Umbilical cord (tissue), 2 donors: ENCODE measurements at places on chromosomes 3 and 15.

- peak; percentile 31 for DNase-seq
Observed at GRCh38 chr3:30521156-30521715, 85.2 kb upstream of the TGFBR2 start.

GRCh38 chr3:13213911-13214846 lies 140.9 kb upstream of the IQSEC1 start:
- no peak for DNase-seq

DNA sequence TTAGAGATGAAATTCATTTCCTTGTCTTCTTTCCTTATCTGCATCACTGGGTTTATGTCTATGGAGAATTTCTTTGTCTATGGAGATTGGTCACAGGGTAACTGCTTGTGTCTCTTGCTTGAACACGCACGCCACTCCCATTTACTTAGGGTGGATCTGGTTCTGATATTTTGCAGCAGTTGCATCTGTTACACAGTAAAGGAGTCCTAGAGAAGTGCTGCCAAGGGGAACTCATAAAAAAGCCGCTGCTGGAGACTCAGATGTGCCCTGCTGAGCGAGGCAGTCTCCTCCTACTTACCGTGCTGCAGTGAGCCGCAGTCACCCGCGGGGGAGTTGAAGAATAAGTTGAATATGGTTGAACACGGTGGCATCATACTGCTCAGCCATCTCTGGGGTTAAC lies 105.2 kb upstream of the KLHL25 start:
- peak; percentile 90 for DNase-seq

- DNase-seq = no peak
Observed at GRCh38 chr3:11950576-11950975, 53.6 kb upstream of the SYN2 start.

DNA sequence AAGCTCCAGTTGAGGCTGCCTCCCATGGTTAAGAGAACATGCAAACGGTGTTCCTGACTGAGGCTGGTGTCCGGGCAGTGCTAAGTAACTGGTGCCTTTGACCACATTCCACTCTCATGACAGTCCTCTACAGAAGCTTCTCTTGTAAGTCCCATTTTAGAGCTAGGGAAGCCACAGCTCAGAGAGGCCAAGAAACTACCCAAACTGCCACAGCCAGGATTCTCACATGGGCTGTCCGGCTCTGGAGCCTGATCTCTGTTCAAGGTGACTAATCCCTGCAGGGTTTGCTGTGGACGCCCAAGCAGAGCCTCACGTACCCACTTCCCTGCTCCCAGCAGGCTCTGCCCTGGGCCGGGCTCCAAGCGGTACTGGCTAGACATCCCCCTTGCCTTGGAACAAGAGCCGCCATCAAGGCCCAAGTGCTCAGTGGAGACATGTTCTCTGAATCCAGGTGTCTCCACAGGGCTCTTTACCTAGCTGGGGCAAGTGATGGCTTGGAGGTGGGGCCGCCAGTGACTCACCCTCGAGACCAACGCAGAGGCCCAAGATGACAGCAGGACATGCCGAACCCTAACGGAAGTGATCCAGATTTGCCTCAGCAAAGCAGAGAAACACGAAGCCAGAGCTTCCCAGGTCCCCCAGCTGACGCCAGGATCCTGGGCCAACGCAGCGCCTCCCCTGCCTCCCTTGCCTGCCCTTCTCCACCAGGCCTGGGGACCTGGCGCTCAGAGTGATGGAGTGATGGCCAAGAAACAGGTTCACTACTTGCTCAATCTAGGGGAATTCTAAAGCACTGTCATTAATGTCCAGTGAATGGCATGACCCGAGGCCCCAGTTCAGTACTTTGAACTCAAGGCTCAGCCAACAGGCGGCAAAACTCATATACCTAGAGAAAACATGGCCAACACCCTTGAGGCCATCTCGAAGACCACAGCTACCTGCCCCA lies 24.4 kb downstream of the KLHL25 start:
- no peak for DNase-seq

GRCh38 chr3:71245971-71246880 lies 337.3 kb downstream of the FOXP1 start:
- DNase-seq = peak; percentile 54

DNA sequence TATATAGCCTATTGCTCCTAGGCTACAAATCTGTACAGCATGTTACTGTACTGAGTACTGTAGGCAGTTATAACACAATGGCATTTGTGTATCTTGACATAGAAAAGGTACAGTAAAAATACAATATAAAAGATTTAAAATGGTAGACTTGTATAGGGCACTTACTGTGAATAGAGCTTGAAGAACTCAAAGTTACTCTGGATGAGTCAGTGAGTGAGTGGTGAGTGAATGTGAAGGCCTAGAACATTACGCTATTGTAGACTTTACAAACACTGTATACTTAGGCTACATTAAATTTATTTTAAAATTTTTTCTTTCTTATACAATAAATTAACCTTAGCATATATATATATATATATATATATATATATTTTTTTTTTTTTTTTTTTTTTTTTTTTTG lies 140.0 kb upstream of the UBE2E1 start:
- no peak for DNase-seq

- DNase-seq = no peak
Observed at GRCh38 chr15:53331328-53332190, 427.9 kb downstream of the WDR72 start.

GRCh38 chr3:197456261-197457091 lies 99.3 kb downstream of the BDH1 start:
- peak; percentile 91 for DNase-seq

DNA sequence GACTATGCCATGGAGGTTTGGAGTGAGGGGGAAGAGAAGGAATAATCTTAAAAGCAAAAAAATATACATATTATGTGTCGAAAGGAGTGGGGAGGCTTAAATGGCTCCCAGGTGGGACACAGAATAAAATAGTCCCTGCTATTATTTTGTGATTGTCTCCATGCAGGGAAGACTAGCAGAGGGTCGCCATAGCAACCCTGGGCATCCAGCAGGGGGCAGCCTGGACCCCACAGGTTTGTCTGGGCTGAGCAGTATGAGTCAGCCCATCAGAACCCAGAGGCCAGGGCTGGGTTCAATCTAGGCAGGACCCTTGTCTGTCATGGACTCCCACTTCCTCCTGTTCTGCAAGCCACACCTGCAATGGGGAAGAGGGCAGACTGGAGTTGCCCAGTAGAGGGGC lies 17.6 kb upstream of the LINGO1 start:
- DNase-seq = no peak

- DNase-seq = no peak
Observed at GRCh38 chr3:40605960-40606359, 81.2 kb downstream of the ZNF621 start.

GRCh38 chr15:75032395-75032794 lies 9.0 kb downstream of the PPCDC start:
- DNase-seq = no peak

GRCh38 chr15:46709460-46710083 lies 1007.7 kb upstream of the SEMA6D start:
- DNase-seq = peak; percentile 77

DNA sequence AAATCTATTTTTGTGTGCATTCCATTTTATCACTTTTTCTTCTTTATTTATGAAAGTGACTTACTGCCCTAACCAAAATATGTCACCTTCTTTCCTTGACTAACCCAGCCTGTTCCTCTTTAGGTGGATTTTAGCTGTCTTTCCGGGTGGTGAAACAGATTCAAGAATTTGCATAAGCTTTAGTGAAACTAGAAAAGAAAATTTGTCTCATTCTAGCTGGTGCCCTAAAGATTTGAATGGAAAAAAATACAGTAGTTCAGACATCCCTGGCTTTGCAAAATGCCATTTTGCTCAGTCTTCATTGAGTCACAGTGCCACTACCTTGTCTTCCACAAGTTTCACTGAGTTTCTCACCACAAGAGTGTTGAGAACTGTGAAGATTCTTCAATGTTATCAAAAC lies 28.2 kb upstream of the CCDC50 start:
- DNase-seq = no peak

GRCh38 chr15:89363133-89363532 lies 28.5 kb upstream of the POLG start:
- no peak for DNase-seq

DNA sequence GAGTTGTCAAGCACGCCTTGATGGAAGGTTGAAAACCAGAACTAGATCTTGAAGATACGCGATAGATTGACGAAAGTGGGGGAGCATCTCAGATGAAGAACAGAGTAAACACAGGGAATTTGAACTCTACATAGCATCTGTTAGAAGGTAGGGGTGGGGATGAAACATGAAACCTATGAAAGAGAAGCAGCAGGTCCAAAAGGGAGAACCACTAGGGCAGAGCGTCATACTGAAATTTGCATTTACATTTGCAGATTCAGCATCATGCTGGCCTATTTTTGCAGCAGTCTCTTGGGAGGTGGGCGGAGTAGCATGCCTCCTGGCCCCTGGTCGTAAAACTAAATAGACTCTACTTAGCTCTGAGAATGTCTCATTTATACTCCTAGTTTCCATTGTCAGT lies 46.1 kb upstream of the RASGRP1 start:
- DNase-seq = no peak

DNA sequence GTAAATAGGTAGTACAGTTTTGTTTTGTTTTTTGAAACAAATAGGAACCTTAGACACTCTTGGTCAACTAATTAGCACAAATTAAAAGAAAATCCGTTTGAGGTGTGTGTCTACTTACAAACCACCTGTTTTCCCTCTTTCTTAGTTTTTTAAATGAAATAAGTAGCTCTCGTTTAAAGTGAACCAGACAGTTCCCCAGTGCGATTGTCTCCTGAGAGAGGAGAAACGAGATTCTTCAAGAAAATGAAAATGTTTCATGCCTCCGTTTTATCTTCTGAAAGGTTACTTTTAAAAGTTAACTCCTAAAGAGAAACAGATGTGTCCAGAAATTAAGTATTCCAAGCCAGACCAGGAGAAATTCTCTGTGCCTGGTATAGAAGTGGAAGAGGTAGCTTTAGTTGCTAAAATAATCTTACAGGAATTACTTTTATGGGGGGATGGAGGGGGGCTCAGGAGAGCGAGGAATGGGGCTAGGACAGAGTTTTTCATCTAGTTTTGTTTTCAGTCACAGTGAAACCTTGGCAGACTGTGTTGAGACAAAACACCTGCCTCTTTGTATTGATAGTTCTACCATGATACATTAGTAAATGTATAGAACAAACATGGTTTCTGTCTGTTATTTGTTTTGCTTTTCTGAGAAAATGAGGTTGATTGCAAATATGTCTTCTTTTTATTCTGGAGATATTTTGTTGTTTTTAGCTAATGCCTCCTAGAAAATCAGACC lies 155.1 kb upstream of the CNTN4 start:
- DNase-seq = no peak

DNA sequence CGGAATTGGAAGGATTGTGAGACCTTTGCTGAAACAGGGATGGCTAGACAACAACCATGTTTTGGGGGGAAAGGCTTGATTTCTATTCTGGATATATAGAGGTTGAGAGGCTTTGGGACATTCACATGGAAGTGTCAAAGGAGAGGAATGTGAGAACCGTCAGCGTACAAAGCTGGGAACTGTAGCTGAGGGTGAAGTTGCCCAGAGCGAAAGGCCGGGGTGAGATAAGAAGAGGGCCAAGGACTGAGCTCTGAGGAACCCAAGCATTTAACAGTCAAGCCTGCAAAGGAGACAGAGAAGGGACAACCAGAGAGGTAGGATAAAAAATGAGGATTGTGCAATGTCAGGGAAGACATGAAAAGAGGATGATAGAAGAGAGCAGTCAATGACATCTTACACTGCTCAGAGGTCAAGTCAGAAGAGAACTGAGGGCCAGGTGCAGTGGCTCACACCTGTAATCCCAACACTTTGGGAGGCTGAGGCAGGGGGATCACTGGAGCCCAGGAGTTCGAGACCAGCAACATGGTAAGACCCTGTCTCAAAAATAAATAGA lies 41.5 kb upstream of the RAF1 start:
- no peak for DNase-seq

GRCh38 chr3:170589113-170589512 lies 3.2 kb upstream of the SLC7A14 start:
- DNase-seq = no peak

DNA sequence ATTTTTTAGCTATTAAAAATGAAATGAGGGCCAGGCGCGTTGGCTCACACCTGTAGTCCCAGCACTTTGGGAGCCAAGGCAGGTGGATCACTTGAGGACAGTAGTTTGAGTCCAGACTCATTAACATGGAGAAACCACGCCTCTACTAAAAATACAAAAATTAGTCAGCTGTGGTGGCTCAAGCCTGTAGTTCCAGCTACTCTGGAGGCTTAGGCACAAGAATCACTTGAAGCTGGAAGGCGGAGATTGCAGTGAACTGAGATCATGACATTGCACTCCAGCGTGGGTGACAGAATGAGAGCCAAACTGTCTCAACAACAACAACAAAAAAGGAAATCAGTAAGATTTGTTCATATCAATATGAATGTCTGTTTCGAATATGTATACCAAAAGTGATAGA lies 517.1 kb downstream of the ROBO1 start:
- no peak for DNase-seq

DNA sequence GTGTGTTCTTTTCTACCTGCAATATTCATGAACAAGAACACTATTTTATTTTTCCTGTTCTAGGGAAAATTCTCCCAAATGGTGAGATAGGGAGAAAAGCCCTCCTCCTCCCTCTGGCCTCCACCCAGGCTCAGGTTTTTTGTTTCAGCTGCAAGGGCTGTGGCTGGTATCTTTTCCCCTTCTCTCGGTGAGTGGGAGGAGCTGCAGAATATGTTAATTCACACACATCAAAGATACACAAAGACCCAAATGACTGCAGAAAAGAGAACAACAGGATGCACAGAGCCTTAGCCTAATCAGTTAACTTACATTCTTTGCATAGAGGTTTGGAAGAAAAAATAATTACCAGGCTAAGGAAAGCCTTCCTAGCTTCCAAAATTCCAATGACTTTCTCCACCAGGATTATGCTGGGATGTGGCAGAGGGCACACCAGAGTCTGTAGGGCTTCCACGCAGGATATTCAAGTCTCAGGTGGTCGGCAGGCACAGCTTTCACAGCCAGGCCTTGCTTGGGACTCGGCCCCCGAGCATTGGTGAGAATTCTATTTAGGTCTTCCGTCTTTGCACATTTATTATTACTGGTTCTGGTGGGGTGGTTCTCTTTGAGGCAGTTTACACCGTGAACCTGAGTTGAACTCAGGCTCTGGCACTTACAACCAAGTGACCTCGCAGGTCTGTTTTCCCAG lies 64.9 kb downstream of the ABHD5 start:
- DNase-seq = no peak
